Tibial artery (tissue), 4 donors: ENCODE measurements at places on chromosomes 1 and 21.

DNA sequence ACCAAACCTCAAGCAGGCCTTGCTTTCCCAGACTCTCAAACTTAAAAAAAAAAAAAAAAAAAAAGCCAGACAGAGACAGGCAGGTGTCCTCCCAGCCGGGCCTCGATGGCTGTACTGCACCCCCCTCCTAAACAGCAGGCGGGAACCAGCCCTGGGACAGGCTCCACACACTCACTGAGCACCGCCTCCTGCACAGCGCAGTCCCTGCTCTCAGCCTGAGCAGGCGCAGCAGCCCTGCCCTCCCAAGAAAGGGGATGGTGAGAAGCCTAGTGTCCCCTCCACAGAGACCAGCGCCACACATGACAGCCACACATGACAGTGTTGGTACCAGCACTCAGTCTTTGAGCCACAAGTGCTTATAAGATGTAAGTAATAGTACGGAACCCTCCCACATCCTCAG lies 11.9 kb downstream of the MX2 start:
- no peaks in the 10 kb centered on the region for H3K27me3 ChIP-seq
- peaks cover 5% of the 10 kb centered on the region for H3K36me3 ChIP-seq
- H3K4me3 ChIP-seq, result no peak overlapping the region
- no peaks in the 10 kb centered on the region for H3K4me1 ChIP-seq
- DNase-seq, result peak; percentile 35

DNA sequence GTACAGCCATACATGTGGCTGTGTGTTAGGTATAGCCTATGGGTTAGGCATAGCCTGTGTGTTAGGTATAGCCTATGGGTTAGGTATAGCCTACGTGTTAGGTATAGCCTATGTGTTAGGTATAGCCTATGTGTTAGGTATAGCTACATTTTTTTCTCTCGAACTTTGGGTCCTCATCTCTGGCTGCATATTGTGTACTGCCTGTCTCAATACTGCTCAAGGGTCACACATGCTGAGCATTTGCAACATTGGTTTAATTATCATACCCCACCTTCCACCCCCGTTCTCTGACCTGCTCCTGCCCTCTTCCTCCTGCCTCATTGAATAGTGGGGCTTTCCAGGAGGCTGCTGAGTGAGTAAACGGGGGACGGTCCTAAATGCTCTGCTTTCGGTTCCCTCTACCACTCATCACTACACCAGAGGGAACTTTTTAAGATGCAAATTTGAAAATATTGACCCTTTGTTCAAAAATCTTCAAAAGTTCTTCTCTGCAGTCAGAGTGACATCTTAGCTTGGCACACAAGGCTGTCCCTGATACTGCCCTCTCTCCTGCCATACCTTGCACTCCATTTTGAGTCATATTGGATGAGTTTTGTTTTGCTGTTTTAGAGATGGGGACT lies 17.8 kb downstream of the OR2B11 start:
- H3K4me1 ChIP-seq, result no peaks in the 10 kb centered on the region
- no peak overlapping the region for H3K4me3 ChIP-seq
- H3K27me3 ChIP-seq, result no peaks in the 10 kb centered on the region
- DNase-seq, result no peak
- H3K27ac ChIP-seq, result no peak overlapping the region

DNA sequence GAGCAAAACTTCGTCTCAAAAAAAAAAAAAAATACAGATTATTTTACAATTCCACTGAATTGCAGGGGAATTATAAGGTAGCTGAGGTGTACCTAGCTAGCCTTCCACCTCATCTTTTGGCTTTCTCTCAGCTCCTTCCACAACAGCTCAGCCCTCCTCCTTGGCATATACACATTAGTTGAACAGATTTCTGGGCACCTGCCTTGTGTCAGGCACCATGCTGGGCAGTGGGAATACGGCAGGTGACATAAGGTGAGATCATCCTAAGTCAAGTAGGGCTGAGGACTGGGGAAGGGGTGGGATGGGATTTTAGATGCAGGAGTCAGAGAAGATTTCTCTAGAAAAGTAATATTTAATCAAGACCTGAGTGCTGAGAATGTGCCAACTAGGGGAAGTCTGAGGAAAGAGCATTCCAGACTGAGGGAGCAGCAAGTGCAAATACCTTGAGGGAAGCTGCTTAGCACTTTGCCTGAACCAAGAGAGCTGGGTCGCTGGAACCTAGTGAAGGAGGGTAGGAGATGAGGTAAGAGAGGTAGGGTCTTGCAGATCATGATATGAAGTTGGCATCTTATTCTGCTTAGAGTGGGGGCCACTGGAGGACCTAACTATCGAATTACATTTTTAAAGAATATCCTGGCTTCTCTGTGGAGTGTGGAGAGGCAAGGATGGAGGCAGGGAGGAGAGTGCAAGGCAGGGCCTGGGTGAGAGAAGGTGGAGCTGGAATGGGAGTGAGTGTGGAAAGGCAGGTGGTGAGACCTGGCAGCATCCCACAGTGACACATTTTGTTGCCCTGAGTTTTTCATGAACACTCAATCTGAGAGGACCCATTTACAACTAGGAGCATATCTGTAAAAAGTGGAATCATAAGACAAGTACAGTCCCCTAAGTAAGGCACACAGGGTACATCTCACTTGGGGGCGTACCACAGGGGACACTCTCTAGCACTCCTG lies 28.2 kb downstream of the LAMC2 start:
- no peaks in the 10 kb centered on the region for H3K36me3 ChIP-seq
- H3K4me1 ChIP-seq, result no peaks in the 10 kb centered on the region
- H3K27ac ChIP-seq, result no peak overlapping the region
- no peak for DNase-seq

DNA sequence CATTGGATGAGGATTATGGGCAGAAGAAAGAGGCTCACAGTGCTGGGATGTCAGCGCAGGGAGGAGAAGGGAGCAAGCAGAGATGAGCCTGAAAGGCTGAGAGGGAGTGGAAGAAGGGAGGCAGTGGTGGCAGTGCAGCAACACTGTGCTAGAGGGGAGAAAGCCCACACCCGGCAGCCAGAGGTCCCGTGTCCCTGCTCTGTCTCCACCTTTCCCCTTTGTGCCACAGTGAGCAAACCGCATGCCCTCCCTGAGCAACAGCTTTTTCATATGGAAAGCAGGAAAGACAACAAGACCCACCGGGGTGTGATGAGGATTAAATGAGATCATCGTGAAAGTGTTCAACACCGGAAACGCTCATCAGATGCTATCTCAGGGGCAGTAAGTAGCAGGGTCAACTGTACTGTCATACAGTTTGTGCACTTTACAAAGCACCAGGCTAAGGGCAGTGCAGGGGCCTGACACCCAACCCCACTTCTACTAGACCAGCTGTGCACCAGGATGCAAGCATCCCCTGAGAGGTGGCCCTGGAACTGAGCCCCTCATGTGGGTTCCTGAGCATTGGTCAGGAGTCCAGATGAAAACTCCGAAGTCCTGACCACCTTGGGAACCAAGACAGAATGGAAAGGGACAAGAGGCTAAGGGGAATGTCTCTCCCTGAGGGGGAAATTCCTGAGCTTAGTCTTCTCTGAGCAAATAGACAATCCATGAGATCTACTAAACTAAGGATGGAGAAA lies 9.1 kb downstream of the NHLH1 start:
- peaks cover 8% of the 10 kb centered on the region for H3K4me1 ChIP-seq
- H3K4me3 ChIP-seq, result no peak overlapping the region
- peaks cover 27% of the 10 kb centered on the region for H3K27me3 ChIP-seq
- H3K36me3 ChIP-seq, result no peaks in the 10 kb centered on the region
- H3K27ac ChIP-seq, result no peak overlapping the region

DNA sequence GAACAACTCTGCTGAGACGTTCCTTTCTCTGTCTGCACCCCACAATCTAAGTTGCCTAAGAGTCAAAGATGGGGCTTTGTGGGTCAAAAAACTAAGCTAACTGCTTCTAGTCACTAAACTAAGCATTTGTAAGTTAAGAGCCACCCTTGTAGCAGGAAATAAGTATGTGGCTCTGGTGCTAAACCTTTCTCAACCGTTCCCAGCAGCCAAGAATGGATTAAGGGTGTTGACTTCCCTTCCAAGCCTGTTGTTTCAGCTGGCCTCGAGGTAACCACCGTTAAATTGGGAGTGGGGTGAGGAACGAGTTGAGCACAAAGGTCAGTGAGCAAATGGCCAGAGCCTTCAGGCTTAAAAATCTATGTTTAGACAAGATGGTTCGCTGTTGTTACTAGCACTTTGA lies 169.1 kb downstream of the TRIM33 start:
- no peaks in the 10 kb centered on the region for H3K36me3 ChIP-seq
- H3K27ac ChIP-seq, result no peak overlapping the region
- no peaks in the 10 kb centered on the region for H3K27me3 ChIP-seq
- H3K4me1 ChIP-seq, result peaks cover 10% of the 10 kb centered on the region
- H3K4me3 ChIP-seq, result no peak overlapping the region

DNA sequence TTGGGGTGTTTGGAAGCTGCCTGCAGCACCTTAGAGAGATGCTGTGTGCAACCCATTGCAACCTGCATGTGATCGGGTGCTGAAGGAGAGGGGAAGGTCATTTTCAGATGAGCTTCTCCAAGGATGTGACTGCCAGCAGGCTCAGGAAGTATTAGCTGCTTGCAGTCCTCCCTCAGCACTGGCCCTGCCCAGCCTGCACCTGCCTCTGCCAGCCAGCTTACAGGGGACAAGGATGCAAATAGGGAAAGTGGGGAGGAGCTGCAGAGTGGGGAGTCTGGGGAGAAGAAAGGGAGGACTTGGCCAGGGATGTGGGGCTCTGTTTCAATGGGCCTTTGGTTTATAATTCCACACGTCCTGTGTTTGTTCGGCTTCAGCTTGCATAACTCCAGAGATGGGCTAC lies 254.5 kb downstream of the RRAGC start:
- no peaks in the 10 kb centered on the region for H3K36me3 ChIP-seq
- no peak for DNase-seq
- H3K4me3 ChIP-seq, result no peak overlapping the region
- H3K27ac ChIP-seq, result no peak overlapping the region

- H3K4me3 ChIP-seq, result peak overlapping the region; percentile 96
- peaks cover 25% of the 10 kb centered on the region for H3K4me1 ChIP-seq
- peak overlapping the region; percentile 97 for H3K27ac ChIP-seq
Measured at GRCh38 chr1:23554127-23554480, 5.2 kb downstream of the ID3 start.

DNA sequence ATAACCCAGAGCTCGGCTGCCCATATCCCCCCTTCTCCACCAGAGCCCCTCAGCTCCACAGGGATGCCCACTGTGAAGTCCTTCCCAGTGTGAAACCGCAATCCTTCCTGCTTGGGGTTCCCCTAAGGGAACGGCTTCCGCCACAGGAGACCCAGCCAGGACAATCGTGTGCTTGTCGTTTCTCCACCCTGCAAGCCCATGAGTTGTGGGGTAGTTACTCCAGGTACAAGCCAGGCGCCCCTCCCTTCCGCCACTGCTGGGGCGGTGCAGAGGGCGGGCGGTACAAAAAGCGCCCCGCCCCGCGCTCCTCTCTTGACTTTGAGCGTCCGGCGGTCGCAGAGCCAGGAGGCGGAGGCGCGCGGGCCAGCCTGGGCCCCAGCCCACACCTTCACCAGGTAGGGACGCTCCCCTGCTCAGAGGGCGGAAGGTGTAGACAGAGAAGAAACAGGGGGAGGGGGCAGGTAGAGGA lies at the start of gene TINAGL1:
Gene TINAGL1 (plus strand): TSS at position 315 of the 469 bp plus-strand sequence. CDS start 634 bp downstream, outside the sequence.
- H3K4me3 ChIP-seq, result peak within 1 kb of the TSS; percentile 72
- DNase-seq, result peak; percentile 90
- peak within 1 kb of the TSS; percentile 91 for H3K27ac ChIP-seq
- peaks cover 42% of the 10 kb centered on the region for H3K4me1 ChIP-seq
- no peaks in the 10 kb centered on the region for H3K27me3 ChIP-seq
- no peaks in the 10 kb centered on the region for H3K36me3 ChIP-seq

DNA sequence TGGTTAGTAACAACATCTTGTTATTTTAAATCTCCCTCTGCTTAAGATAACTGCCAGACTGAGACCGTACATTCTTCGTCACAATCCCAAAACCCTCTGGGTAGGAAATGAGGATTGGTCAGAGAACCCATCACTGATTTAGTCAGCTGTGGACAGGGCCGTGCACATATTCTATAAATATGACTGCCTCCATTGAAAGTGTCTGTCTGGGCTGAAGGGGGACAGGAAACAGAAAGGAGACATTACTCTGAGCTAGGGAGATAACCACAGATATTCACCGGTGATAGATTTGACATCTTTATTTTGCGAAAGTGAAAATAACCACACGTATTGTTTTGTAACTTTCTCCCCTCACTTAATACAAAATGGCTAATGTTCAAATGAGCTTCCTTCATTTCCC lies 36.9 kb upstream of the ST6GALNAC5 start:
- H3K27ac ChIP-seq, result no peak overlapping the region
- no peaks in the 10 kb centered on the region for H3K27me3 ChIP-seq
- H3K4me3 ChIP-seq, result no peak overlapping the region
- no peaks in the 10 kb centered on the region for H3K4me1 ChIP-seq
- H3K36me3 ChIP-seq, result no peaks in the 10 kb centered on the region

- peaks cover 91% of the 10 kb centered on the region for H3K4me1 ChIP-seq
- no peaks in the 10 kb centered on the region for H3K27me3 ChIP-seq
- H3K27ac ChIP-seq, result peak overlapping the region; percentile 1
- no peak overlapping the region for H3K4me3 ChIP-seq
- DNase-seq, result no peak
Measured at GRCh38 chr1:65059930-65060538, 88.0 kb upstream of the AK4 start.

- no peak overlapping the region for H3K27ac ChIP-seq
- H3K27me3 ChIP-seq, result no peaks in the 10 kb centered on the region
- H3K4me1 ChIP-seq, result no peaks in the 10 kb centered on the region
- no peaks in the 10 kb centered on the region for H3K36me3 ChIP-seq
- no peak overlapping the region for H3K4me3 ChIP-seq
- DNase-seq, result no peak
Measured at GRCh38 chr1:197336571-197336970, 68.5 kb downstream of the CRB1 start.

GRCh38 chr1:29686012-29686930 lies 449.9 kb downstream of the PTPRU start:
- no peak overlapping the region for H3K4me3 ChIP-seq
- no peaks in the 10 kb centered on the region for H3K4me1 ChIP-seq
- H3K27ac ChIP-seq, result no peak overlapping the region
- H3K36me3 ChIP-seq, result no peaks in the 10 kb centered on the region

DNA sequence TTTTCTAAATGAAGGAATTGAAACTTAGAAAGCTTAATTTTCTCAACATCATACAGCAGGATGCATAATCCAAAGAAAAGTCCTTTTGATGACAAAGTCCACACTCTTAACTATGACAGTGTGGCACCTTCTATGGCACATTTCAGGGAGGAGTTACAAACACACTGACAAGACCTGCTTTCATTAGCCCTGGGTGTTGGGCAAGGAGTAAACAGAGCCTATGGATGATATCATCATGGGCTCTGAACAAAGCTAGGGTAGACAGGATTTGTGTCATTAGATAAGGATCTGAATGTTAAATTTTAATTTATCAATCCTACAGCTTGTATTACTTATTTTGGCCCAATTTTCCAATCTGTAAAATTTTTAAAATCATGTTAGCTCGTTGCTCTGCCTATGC lies 62.6 kb upstream of the DENND1B start:
- H3K27ac ChIP-seq, result no peak overlapping the region
- H3K4me3 ChIP-seq, result no peak overlapping the region
- H3K36me3 ChIP-seq, result no peaks in the 10 kb centered on the region
- DNase-seq, result no peak

GRCh38 chr21:37642493-37642892 lies 273.8 kb downstream of the KCNJ6 start:
- H3K36me3 ChIP-seq, result no peaks in the 10 kb centered on the region
- no peak for DNase-seq
- no peak overlapping the region for H3K27ac ChIP-seq
- H3K27me3 ChIP-seq, result no peaks in the 10 kb centered on the region
- no peaks in the 10 kb centered on the region for H3K4me1 ChIP-seq
- H3K4me3 ChIP-seq, result no peak overlapping the region

- no peaks in the 10 kb centered on the region for H3K27me3 ChIP-seq
- no peak overlapping the region for H3K27ac ChIP-seq
- H3K4me1 ChIP-seq, result no peaks in the 10 kb centered on the region
- no peak overlapping the region for H3K4me3 ChIP-seq
Measured at GRCh38 chr1:53568540-53568939, 109.3 kb downstream of the DMRTB1 start.

- no peaks in the 10 kb centered on the region for H3K27me3 ChIP-seq
- H3K36me3 ChIP-seq, result no peaks in the 10 kb centered on the region
- no peak overlapping the region for H3K27ac ChIP-seq
- H3K4me1 ChIP-seq, result peaks cover 6% of the 10 kb centered on the region
Measured at GRCh38 chr1:94554580-94554979, 13.0 kb upstream of the F3 start.
